NCI-H1436 treated with DMSO at 0.1 percent for 48 hours (cell line): ENCODE measurements at places on chromosomes 3 and 15.

- DNase-seq = no peak
These were observed 11.2 kb upstream of the COL8A1 start for GRCh38 chr3:99627062-99627826.

- peak; percentile 16 for DNase-seq
These were observed 42.6 kb downstream of the MGLL start for GRCh38 chr3:127779747-127780146.

GRCh38 chr3:116914004-116914403 is 204.4 kb downstream of the TUSC7 start:
- DNase-seq = no peak

DNA sequence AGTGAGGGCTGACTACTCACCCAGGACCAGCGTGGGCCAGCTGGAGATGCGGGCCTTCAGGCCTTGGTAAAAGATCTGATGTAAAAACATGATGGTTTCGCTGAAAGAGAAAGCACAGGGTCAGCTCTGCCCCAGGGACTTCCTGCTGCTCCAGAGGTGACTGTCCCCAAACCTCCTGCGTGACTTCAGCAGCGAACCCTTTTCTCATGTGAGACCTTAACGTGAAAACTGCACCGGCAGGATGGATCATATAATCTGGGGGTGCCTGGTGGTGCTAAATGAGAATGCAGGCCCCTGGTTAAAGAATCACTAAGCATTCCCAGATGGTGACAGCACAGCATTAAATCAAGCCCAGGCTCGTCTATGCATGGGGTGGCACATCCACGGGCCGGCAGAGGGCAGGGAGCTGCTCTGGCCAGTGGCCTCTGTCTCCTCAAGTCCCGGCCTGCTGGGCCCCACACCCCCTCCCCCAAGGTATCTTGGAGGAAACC is 55.4 kb downstream of the RASGRF1 start:
- no peak for DNase-seq

- DNase-seq = no peak
These were observed 302.1 kb upstream of the MME start for GRCh38 chr3:154778057-154778456.

DNA sequence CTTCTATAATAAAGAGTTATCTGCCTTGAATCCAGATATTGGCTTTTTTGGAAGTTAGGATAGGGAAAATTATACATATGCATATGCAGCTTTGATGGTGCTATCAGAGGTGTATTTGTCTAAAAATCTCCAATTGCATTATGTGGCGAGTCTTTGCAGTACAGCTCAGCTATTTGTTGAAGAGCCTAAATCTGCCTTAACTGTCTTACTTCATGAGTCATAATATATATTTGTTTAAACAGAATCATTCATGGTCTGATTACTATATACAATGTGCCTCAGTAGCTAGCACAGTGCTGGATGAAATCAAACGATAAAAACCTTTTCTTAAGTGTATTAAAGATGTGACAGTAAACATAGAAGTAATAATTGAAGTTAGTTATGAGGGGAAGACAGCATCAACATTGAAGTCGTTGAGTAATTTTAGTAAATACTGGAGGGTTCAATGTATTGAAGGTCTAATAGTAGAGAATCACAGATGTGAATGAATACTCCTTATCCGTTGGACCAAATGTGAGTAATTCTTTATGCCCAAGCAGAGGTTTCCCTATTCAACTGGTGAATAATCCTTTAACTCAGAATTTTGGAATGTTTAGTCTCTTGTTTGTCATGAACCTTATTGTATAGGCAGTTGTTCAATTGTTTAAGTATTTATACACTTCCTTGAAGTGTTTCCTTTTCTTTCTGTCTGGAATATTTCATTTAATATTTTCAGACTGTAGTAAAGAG is 74.8 kb upstream of the NAALADL2 start:
- no peak for DNase-seq

DNA sequence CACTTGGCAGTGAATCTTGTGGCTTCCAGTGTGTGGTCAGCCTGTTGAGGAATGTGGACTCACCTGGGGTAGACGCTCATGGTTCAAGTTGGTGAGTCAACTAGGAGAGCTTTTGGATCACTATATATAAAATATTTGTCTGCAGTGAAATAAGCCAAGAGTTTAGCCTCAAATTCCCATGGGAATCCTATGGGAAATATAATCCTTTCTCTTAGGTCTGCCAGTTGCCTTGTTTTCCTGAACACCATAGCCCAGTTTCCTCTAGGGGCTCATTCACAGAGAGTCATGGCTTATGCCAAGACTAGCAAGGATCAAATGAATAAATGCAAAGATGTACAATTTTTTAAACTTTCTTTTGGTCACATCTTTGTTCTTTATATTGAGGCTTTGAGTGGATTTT is 100.1 kb upstream of the NPHP3 start:
- no peak for DNase-seq

- no peak for DNase-seq
These were observed 4.2 kb upstream of the FAM131A start for GRCh38 chr3:184333190-184333589.

DNA sequence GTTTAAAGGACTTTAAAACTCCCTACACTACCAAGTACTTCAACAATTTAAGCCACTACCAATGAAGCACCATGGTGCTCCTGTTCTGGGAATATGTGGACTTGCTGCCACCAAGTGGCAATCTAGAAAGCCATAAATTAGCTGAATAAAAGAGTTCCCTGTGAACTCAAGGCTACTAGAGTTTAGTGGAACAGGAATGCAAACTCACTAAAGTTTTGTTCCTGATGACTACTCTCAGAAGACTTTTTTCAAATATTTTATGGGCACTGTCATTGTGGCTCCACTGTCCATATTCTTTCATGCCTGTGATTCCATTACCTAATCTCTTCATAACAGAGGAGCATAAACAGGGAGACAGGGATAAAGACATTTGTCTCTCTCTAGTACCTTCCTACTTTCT is 63.9 kb downstream of the TMCC1 start:
- DNase-seq = peak; percentile 10

GRCh38 chr15:91113030-91113429 is 13.0 kb downstream of the SV2B start:
- no peak for DNase-seq

DNA sequence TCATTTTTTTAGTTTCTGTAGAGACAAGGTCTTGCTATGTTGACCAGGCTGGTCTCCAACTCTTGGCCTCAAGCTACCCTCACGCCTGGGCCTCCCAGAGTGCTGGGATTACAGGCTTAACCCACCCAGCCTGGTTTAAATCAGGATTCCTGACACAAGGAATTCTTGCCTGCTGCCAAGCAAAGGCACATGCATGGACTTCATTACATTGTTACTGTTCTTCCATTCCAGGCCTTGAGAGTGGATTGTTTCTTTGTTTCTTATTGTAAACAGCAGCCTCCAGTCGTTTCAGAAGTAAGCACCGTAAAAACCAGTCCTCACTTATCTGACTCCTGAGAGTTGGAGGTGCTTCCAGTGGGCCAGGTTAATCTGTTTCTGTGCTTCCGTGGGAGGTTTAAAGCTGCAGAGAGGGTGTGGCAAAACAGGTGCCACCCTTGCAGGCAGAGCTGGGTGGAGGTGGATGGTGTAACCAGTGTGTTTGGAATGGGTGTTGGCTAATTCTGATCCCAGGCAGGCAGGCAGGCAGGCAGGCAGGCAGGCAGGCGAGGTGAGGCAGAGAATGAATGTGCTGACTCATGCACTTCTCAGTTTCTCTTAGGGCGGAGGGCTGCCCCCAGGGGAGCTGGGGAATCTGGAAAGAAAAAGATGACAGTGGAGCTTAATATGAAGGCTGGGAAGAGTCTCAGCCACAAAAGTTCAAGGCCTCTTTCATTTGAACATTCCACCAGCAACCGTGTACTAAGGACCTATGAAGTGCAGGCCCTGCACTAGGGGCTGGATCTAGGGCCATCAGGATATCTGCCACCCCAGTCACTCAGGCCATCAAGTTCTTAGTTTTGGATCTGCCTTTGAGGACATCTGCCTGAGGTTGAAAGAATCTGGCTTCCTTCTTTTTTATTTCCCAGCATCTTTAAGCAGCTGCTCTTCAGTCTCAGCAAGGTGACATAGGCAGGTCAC is 37.0 kb upstream of the CDCP1 start:
- no peak for DNase-seq

DNA sequence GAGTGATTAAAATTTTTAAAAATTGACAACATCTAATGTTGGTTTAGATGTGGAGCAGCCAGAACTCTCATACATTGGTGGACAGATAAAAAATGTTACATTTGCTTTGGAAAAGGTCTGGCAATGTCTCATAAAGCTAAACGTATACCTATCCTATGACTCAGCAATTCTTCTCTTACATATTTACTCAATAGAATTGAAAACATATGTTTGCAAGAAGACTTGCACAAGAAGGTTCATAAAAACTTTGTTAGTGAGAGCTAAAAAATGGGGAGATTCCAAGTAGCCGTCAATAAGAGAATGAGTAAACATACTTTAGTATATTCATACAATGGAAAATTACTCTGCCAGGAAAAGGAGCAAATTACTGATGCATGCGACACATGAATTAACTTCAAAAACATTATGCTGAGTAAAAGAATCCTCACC is 30.0 kb downstream of the MASP1 start:
- no peak for DNase-seq

GRCh38 chr3:106004826-106005225 is 136.0 kb upstream of the CBLB start:
- no peak for DNase-seq

DNA sequence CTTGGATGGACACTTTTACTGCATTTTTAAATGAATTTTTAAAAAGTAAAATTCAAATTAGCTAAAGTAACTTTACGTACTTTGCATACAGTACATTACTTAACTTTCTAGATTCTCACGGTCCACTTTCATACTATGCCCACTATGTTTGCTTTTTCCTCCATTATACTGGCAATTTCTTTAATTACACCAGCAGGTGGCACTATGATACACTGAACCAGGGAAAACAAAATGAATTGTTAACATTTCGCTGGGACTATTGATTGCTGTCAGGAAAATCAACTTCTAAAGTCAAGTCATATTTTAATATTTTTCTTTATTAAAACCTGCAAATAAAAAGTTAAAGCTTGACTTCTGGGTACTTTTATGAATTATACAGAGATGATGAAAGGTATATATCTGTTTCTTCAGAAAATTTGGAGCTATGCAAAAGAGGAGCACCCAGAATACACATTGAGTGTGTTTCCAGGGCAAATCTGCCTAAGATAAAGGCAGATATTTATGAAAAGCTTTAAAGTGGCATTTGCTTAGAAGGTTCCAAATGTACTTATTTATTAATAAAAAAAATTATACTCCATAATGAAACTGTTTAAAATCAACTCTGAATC is 21.8 kb upstream of the POU1F1 start:
- peak; percentile 1 for DNase-seq
